IMR-90 (cell line): ENCODE measurements at places on chromosomes 4 and X. TPM values are rescaled to one million over a fixed set of nuclear protein-coding genes. Genes with fewer than 3 reads are reported as not detected.

EFHC2 gene
- 0.18 and 0.28 TPM in 2 replicates for total RNA-seq

C1QTNF7 gene
- total RNA-seq = 0.18 and 0.28 TPM in 2 replicates

COL25A1 gene
- under 0.01 TPM in 2 replicates for total RNA-seq

TRMT2B gene
- 10.8 and 13.4 TPM in 2 replicates for total RNA-seq

FGFBP1 gene
- under 0.01 TPM in 1 of 2 replicates, not detected in the other for total RNA-seq

PDZD4 gene
- total RNA-seq = under 0.01 and 0.28 TPM in 2 replicates

TXK gene
- not detected in 2 replicates for total RNA-seq

NDUFC1 gene
- 25.1 and 33.9 TPM in 2 replicates for total RNA-seq

APLN gene
- under 0.01 and 0.18 TPM in 2 replicates for total RNA-seq

- DNase-seq = peak; percentile 95
Observed at GRCh38 chr4:80434238-80434637, 98.7 kb downstream of the CFAP299 start.

DNA sequence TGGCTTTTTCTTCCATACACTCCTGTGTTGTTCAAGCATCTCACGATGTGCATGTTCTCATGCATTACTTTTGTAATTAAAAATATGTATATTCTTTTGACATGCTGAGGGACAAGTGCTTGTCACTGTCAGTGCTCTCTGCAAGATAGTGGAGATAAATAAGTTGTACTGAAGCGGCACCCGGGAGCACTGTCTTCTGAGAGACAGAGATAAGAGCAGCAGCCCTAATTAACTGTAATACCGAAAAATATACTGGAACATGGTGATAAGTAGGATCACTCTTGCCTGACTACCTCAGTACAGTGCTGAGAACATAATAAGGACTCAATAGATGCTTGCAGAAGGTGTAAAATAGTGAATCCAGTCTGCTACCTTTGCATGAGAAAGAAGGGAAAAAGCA lies 9.4 kb upstream of the GPR173 start:
- no peak for DNase-seq

DNA sequence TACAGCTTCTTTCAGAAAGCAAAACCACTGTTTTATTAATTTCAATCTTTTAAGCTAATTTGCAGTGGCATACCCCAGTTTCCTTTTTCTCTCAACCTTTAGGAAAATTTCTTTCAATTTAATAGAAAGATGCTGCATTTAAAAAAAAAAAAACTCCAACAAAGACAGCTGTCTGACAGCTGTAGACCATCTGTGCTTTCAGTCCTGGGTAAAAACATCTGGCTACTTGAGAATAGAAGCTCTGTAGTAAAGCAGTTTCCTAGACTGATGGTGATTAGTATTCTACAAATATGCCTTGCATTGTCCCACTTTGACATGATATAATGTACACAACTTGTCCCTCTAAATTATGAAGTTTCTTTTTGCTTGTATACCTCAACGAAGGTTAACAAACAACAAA lies 197.8 kb downstream of the EDA start:
- no peak for DNase-seq

DNA sequence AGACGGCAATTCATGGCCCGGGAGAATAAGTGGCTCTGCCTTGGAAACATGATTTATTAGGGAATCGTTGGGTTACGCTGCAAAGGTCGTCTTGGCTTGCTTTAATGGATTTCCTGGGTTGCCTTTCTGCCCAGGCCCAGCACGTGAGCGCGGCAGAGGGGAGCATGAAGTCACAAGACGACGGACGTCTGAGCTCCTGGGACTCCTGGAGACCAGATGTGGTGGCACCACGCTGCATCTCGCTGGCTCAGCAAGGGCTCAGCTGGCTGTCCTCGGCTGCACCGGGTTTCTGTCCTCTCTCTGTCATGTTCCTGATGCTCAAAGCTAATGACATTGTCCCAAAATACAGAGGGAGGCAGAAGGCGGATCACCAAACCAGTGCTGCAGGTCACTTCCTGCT lies 61.2 kb downstream of the C4orf50 start:
- no peak for DNase-seq

DNA sequence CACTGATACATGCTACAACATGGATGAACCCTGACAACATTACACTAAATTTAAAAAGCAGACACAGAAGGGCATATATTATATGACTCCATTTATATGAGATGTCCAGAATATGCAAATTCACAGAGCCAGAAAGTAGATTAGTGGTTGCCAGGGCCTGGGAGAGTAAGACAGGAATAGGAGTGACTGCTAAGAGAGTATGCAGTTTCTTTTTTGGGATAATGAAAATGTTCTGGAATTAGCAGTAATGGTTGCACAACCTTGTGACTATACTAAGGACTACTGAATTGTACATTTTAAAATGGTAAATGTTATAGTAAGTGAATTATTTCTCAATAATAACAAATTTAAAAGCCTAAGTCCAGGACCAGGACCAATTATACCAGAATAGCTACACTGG lies 29.5 kb upstream of the NUP54 start:
- no peak for DNase-seq

DNA sequence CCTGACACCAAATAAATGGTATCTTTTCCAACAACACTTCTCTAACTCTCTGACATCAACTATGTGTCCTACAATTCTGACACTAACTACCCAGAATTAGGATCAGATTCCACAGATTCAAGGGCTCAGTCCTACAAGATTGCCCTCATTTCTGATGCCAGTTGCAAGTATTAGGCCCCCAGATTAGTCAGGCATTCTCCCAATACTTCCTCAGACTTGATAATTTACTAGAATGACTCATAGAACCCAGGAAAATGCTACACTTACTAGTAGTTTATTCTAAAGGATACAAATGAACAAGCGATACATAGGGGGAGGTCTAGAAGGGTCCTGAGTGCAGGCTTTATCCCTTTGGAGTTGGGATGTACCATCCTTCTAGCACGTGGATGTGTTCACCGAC lies 8.5 kb downstream of the TIGD2 start:
- DNase-seq = peak; percentile 53

GRCh38 chr4:1460967-1461868 lies 55.0 kb upstream of the NKX1-1 start:
- no peak for DNase-seq

DNA sequence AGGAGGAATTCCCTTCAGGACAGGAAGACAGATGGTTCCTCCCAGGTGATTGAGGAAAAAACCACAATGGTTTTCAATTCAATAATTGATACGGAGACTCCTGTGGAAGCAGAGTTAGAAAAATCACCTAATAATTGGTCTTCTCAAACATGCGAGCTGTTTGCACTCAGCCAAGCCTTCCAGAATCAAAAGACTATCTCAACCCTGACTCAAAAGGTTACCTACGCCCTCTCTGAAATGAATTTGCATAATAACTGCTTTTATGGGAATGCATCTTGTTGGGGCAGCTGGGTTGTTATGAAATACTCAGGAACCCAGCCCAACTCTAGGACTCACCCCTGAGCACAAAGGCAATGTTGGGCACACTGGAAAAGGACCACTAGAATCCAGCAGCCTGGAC lies 66.9 kb upstream of the ARSJ start:
- no peak for DNase-seq

DNA sequence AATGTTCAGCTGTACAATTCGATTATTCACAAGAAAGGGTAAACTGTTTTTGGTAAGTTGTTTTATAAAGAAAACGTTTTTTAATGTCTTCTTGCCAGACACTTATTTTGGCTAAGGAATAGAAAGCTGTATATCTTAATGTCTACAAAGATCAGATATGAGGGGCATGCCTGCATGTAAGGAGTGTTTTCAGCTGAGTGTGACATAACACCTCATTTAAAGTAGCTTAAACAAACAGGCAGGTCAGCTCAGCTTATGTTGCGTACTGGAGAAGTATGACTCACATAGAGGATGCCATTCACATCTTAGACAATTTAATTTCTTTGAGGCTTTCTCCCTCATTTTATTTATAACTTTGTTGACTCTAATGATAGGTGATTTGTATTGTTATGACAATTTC lies 30.4 kb downstream of the LAMTOR3 start:
- peak; percentile 57 for DNase-seq

GRCh38 chr4:83548151-83548905 lies 12.4 kb downstream of the GPAT3 start:
- peak; percentile 97 for DNase-seq
